NCI-H187 treated with DMSO at 0.1 percent for 48 hours (cell line): ENCODE measurements at places on chromosomes 5 and 9.
A peak's percentile ranks its signal among the peaks of the same experiment; 100 is the strongest.

- DNase-seq, result no peak
Measured at GRCh38 chr9:117672369-117672768, 31.8 kb upstream of the TLR4 start.

DNA sequence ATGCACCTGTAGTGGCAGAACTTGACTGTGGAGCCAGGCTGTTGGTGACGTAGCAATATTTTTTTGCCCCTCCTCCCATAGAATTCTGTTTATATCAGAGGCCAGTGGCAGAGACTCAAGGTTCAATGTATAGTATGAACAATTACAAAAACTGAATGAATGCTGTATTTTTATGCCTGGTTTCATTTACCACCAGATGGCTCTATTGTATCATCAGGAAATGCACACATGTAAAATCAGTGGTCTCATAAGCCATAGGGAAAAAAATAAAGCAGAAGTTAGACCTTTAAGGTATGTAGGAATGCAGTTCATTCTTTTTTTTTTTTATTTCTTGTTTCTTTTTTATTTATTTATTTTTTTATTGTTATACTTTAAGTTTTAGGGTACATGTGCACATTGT is 43.6 kb downstream of the CCDC192 start:
- DNase-seq, result no peak

DNA sequence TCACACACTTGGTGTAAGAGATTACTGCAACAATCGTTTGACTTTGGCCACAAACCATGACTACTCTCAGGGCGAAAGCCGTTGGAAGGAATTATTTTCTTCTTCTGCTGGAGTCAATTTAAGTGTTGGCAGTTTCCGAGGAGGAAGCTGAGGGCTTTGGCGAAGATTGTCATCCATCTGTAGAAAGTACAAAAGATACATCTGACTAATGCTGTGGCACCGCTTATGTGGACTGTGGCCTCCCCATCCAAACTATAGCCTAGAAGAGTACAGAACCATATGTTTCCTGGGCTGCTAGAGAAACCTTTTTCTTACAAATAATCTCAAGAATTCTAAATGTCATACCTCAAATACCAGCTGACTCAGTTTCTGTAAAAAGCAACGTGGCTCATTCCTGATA is 7.4 kb downstream of the MTX3 start:
- DNase-seq, result no peak

DNA sequence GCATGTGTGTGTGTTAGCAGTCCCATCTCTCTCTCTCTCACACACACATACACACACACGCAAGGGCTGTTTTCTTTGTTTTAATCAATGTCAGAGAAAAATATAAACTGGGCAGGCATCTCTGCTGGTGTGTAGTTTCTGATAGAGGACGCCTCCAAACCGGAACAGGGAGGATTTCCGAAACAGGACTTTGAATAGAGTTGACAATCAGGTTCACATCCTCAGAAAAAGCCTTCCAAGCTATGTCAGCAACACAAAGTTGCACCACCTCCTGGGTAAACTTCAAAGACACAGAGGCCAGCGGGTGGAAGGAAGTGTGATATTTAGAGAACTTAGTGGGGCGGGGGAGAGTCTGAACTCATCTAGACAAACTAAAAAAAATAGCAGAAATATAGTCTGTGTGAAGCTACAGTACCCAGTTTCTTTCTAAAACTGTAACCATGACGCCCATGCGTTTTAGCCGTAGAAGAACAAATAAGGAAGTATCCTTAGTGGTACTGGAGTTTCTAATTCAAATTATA is 1.2 kb downstream of the ST8SIA4 start:
- no peak for DNase-seq

DNA sequence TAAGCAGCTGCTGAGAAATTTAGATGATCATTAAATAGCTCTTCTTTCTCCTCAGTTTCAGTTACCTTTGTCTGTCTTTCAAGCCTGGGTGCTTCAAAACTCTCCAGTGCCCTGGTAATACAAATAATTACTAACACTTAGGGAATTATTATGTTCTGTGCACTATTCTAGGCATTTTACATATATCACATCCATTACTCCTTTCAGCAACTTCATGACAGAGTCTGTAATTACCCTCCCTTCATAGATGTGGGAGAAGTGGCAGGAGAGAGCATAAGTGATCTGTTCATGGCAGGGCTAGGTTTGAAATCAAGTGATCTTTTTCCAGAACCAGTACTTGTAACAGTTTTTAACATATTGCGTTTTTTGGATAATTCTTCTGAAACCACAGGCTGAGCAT is 32.0 kb downstream of the MAN2A1 start:
- no peak for DNase-seq

GRCh38 chr5:528629-529511 is 4.6 kb upstream of the SLC9A3 start:
- peak; percentile 34 for DNase-seq

DNA sequence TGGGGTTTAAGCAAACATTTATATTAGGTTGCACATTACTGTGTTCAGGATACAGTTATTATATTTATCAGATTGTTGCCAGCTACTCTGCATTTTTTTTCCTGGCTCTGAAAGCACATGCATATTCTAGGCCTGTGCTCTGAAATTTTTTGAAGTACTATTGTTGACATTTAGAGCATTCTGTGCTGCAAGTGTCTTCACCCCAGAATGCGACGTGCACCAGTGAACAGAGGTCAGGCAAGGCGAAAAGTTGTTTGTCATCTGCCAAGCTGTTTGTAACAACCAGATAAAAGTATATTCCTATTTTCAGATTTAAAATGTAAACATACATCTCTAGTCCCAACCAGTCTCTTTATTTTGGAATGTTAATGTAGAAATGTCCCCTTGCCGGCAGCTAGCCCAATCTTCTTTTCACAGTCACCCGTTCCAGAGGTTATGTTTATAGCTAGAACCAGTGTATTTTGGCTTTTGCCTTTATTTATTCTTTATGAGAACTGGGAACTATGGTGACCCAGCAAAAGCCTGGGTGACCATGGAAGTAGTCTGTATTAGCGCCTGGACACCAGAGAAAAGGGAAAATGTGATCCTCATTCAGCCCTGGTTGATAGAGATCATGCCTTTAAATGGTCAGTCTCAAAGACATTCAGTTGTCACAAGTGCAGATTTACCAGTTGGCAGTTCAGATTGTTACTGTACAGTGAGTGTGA is 84.6 kb downstream of the NDUFAF2 start:
- DNase-seq, result no peak

DNA sequence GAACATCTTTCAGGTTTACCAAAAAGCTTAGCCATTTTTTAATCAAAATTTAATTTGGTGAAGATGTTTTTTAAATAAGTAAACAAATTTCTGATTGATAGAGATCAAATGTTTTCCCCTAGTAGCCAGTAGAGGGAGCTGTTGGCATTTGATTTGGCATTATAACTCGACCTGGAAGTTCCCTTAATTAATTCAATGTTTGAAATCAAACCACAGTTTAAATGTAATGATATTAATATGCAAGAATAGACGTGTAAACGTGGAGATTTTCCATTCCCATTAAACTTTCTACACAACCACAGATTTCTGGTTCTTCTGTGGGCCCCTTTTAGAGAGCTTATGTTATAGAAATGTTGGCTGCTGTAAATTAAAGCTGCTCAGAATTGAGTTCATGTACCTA is 148.1 kb upstream of the MPDZ start:
- DNase-seq, result no peak

GRCh38 chr9:94918038-94918753 is 191.7 kb downstream of the AOPEP start:
- DNase-seq, result no peak

DNA sequence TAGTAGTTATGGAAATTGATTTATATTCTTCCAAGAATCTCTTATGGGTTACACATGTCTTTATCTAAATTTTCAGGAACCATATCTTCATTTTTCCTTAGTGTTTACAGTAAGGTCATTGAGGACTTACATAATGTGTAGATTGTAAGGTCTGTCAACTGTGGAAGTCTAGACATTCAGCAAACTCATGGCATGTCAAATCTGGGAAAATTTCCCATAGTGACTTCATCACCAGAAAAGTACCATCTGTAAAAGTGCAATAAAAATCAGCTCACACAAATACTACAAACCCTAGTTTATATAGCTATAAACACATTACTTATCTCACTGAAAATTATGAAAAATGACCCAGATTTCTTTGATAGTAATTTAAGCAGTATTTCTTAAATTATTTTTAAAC is 419.4 kb downstream of the MTRR start:
- no peak for DNase-seq

DNA sequence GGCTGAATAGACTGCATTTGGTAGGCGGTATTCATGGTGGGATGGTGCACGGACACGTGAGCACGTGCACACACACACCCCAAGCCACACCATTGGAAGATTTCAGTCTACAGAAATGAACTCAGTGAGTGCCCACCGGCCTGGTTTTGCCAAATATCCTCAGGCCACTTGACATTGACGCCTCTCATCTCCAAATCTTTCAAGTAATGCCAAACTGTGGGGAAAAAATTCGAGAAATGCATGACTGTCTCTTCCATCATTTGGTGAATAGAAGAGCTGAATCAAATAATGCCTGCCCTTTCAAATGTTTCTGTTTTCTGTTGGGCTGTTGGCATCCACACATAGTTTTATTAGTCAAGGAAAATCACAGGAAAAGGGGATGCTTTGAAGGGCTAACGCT is 182.3 kb upstream of the EFNA5 start:
- no peak for DNase-seq

DNA sequence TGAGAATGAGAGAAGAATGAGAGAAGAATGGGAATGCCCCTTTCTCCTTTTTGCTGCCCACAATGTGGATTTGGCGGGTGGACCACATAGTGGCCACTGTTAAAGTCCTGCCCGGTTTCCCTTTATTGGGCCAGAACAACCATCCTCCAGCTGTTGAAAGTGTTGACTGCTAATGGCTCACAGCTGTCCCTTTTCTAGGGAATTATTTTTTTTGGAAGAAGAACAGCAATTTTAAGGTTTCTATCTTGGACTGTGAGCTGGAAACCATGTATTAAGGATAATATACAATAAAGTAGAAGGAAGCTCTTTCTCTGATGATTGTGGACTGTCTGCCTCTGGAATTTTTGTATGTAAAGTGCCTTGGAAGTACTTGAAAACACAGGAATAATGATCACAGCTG is 185.9 kb downstream of the DMRT2 start:
- no peak for DNase-seq

- no peak for DNase-seq
Measured at GRCh38 chr5:138458384-138458783, 6.9 kb upstream of the EGR1 start.

DNA sequence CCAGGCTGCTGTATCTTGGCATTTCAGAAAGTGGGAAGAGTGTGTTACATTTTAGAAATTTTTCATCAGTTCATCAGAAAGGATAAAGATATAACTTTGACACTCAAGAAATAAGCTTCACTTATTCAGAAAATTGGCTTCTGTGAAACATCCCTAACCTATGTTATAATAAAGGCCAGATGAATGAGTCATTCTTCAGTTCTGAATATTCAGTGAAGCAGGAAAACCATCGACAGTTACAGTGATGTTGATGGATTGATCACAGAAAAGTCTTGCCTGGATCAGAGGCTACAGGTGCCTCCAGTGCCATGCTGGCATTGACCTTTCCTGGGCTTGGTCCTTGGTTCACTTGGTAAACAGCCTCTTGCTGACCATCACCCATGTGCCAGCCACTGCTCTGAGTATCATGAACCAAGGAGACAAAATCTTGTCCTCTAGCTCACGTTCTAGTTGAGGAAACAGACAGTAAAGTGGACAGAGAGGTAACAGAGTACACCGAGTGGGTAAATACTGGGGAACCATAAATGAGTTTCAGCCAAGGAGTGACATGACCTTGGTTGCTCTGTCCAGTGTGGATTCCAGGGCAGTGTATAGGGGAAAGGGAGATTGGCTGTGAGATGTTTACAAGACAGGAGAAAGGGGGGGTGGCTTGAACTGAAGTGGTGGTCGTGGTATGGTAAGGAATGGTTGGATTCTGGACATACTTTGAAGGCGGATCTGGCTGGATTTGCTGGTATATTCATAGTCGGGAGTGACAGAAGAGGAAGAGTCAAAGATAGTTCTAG is 98.6 kb downstream of the AMBP start:
- DNase-seq, result no peak

GRCh38 chr5:14503017-14503680 is 78.4 kb upstream of the OTULINL start:
- no peak for DNase-seq

- no peak for DNase-seq
Measured at GRCh38 chr5:132886064-132886823, 12.8 kb downstream of the LEAP2 start.

- no peak for DNase-seq
Measured at GRCh38 chr9:118366228-118366627, 662.0 kb downstream of the TLR4 start.

DNA sequence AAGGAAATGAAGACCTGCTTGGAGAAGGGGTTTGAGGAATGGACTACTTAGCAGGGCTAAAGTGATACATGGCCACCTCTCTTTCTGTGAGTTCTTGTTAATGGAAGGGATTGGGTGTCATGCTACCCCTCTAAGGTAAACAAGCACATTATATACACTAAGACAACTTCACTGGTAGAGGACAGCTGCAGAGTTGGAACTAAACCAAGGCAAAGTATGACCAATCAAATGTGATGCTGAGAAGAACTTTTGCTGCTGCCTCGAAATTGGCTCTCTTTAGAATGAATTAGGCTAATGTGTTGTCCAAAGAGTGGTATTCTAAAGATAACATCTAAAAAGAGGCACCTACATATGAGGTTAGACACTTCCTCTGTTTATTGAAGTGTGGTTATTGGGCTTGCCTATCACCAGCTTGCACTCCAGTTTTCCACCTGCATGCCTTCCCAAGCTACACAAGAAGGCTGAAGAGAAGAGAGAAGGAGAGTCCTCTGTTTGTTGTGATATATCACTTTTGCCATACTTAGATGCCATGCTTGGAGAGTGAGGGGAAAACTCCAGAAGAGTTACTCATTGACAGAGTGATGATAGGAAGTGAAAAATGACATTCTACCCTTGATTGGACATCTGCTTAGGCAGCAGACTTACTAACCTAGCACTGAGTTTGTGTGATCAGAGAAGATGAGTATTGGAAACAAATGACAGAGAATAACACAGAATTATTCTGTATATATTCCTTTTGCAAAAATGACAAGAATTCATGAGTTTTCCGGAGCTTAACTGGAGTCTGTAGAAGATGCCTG is 536.1 kb downstream of the ZNF608 start:
- no peak for DNase-seq

- DNase-seq, result peak; percentile 59
Measured at GRCh38 chr5:143886651-143887638, 75.0 kb downstream of the HMHB1 start.
